ENCODE measurements at places on chromosomes 1 and 21.

GRCh38 chr1:183609313-183609712 is 19.1 kb upstream of the NCF2 start:
- no peak for DNase-seq

- no peak for DNase-seq
Measured at GRCh38 chr1:207306603-207307002, 14.9 kb upstream of the CD55 start.

- DNase-seq: no peak
Measured at GRCh38 chr1:91520942-91521507, 20.4 kb downstream of the CDC7 start.

GRCh38 chr21:46425571-46425970 is 33.1 kb upstream of the DIP2A start:
- no peak for DNase-seq

GRCh38 chr1:160007577-160008200 is 24.1 kb downstream of the PIGM start:
- peak; percentile 40 for DNase-seq

- DNase-seq: no peak
Measured at GRCh38 chr1:7584157-7584556, 186.9 kb upstream of the VAMP3 start.

DNA sequence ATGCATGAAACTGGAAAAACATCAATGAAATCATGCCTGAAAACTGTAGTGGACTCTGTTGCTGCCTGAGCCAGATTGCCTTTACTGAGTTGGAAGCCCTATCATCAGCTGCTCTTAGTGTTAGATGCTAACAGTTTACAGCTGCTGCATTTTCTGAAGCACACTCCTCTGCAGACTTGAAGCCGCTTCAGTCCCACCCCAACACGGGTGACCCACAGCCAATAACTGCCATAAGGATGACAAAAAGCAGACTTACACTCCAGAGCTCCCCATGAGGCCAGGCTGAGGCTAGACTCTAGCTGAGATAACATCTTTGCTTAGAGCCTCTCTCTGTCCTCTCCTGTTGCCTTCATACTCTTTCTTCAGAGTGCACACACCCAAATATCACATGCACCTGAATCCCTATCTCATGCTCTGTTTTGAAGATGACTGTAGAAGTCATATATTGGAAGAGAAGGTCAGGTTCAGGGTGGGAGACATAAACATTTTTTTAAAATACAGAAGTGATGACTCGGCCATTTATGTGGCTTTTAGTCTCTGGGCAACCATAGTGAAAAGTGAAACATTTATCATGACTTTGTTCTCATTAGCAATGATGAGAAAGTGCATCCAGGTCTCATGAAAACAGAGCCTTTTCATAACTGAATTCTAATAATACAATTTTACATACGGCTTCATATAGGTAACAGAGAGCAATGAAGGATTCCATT is 161.0 kb downstream of the KCNK2 start:
- no peak for DNase-seq

GRCh38 chr1:193265716-193266115 is 79.3 kb upstream of the B3GALT2 start:
- no peak for DNase-seq

GRCh38 chr1:227949954-227950734 is 2.4 kb upstream of the WNT9A start:
- DNase-seq: no peak

DNA sequence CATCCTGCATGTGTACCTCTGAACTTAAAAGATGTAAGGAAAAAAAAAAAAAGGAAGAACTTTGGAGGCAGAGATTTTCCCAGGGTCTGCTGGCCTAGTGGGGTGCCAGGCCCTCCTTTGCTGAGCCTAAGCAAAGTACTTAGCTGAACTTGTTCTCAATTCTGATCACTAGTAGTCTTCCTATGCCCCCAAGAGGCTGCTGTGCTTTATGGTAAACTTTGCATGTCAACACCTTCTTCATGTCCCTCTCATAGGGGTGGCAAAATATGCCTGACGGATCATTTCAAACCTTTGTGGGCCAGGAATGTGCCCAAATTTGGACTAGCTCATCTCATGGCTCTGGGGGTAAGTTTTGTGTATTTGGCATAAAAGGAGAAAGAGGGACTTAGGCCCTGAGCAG is 1.4 kb upstream of the USP21 start:
- DNase-seq: no peak

- peak; percentile 28 for DNase-seq
Measured at GRCh38 chr21:14403681-14404318, 20.9 kb upstream of the HSPA13 start.
